ACHN (cell line): ENCODE measurements at places on chromosomes 12 and 14.

GRCh38 chr12:106945261-106945851, 10.4 kb upstream of the TMEM263 start:
- peak; percentile 26 for DNase-seq

DNA sequence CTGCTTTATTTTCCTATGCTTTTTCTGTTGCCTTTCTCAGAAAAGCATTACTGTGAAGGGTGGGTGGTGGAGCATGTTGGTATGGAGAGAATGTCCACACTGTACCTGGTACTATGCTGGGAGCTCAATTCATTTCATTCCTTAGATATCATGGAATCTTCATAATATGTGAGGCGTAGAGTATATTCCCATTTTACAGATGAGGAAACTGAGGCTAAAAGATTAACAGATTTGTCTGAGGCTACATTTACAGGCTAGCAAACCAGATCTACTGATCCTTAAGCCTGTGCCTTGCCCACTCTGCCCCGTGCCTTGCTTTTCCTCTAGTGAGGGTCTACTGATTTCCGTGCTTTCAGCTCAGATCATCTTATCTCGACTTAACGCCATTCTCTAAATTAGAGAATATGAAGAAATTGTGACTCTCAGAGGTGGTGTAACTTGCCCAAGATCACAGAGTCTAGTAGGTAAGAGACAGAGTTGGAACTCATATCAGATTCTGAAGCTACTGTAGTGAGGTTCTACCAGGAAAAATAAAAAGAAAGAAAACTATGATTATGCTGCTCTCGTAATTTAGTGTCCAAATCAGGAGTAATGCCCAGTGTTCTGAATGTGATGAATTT, 5.5 kb downstream of the GLRX5 start:
- no peak for DNase-seq

GRCh38 chr14:90785471-90785870, 30.8 kb downstream of the TTC7B start:
- peak; percentile 31 for DNase-seq

GRCh38 chr14:67618617-67619063, 1.1 kb upstream of the ARG2 start:
- DNase-seq: peak; percentile 75

- no peak for DNase-seq
Observed at GRCh38 chr12:110548678-110549077, 34.4 kb downstream of the PPTC7 start.

DNA sequence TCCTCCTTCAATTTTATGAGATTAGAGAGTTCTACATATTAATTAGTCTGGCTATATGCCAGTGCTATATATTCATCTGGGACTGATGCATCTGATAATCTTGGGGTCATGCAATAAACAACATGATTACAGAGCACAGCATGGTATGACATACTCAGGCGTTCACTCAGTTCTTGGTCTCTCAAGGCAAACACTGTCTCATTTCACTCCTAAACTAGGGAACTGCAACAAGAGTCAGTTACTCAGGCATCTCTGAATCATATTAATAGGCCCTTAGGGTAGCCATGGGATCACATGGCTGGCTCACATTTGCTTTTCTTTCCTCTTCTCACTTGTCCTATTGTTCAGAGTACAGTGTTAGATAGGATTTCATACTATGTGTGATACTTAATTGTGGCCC, 91.8 kb upstream of the TMEM260 start:
- DNase-seq: no peak

DNA sequence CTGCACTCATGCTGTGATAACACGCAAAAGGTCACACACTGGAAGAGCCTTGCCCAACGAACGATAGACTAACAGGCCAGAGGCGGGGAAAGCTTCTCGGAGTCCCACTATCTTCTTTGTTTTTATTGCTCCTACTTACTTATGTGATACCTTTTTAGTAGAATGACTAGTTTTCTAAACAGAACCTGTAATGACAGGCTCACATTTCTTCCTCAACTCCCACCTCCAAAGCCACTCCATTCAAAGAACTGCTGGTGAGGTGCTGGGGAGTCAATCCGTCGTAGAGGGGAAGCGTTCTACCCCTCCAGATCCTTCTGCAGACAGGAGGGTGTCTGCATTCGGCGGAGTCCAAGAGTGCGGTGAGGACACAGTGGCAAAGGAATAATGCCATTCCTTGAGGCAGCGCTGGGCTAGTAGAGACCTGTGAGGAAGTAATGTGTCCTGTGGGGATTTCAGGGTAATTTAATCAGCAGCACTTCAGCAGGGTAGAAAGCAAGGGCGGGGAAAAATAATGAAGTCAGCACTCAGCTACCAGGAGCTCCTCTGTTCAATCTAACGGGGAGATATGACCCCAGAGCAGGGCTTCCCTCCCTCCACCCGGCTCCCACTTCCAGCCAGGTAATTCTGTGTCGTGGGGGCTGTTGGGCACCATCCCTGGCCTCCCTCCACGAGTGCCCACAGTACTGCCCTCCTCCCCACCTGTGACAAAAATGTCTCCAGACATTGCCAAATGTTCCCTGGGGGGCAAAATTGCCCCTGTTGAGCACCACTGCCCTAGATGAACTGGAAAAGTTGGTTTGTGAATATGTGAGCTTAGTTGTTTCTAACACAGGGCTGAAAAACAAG, 25.2 kb downstream of the SPRING1 start:
- DNase-seq: no peak
